Germinal center (tissue), 1 donor: ENCODE measurements at places on chromosomes 4 and X.

- no peak for DNase-seq
These were observed 1.5 kb upstream of the FATE1 start for GRCh38 chrX:151714362-151714761.

DNA sequence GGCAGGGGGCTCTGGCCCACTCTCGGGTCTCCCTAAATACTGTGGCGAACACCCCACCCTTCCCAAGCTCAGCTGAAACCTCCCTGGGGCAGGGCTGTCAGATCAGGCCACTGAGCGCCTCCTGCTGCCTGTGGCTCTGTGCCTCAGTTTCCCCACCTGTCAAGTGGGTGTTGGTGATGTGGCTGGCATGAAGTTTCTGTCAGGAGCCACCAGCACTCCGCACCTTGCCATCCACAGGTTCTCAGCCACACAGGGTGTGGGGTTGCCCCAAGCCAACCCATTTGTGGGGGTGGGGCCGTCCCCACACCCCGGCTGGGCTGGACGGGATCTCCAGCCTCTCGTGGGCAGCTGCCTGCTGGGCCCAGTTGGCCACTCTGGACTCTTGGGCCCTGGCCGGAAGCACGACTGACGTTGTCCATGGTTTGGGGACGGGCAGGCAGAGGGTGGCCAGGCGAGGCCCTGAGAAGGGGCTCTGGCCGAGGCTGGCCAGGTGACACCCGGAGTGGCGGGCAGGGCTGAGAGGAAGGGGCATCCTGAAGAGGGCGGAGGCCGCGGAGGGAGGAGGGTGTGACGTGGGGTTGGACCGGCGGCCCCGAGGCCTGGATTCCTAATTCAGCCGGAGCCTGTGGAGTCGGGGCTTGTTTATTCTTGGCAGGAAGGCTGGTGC lies 5.5 kb upstream of the FGFR3 start:
- DNase-seq = no peak

- DNase-seq = no peak
These were observed 94.3 kb downstream of the FAM193A start for GRCh38 chr4:2630556-2631273.

- DNase-seq = no peak
These were observed 379.8 kb downstream of the DCAF12L2 start for GRCh38 chrX:125786316-125786715.

GRCh38 chrX:44568196-44568595 lies 25.5 kb upstream of the FUNDC1 start:
- no peak for DNase-seq

GRCh38 chr4:56931924-56932323 lies 24.2 kb downstream of the REST start:
- no peak for DNase-seq

- no peak for DNase-seq
These were observed 65.7 kb upstream of the BEND2 start for GRCh38 chrX:18286322-18286831.

GRCh38 chr4:1684506-1685234 lies 557 bp upstream of the FAM53A start:
- DNase-seq = no peak

DNA sequence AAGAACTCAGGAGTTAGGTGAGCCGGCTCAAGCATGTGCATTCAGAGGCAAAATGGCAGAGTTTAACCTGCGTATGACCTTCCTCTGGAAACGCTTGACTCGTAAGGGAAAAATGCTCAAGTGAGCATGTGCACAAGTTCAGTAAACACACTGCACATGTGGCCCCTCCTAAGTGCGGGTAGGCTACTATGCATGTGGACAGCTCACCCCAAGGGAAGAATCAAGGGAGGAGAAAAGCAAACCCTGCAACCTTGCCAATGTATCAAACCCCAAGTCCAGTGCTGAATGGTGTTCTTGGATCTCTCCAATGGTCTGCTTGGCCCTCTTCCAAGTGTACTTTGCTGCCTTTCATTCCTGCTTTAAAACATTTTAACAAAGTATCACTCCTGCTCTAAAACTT lies 407.1 kb downstream of the ADAM29 start:
- no peak for DNase-seq

DNA sequence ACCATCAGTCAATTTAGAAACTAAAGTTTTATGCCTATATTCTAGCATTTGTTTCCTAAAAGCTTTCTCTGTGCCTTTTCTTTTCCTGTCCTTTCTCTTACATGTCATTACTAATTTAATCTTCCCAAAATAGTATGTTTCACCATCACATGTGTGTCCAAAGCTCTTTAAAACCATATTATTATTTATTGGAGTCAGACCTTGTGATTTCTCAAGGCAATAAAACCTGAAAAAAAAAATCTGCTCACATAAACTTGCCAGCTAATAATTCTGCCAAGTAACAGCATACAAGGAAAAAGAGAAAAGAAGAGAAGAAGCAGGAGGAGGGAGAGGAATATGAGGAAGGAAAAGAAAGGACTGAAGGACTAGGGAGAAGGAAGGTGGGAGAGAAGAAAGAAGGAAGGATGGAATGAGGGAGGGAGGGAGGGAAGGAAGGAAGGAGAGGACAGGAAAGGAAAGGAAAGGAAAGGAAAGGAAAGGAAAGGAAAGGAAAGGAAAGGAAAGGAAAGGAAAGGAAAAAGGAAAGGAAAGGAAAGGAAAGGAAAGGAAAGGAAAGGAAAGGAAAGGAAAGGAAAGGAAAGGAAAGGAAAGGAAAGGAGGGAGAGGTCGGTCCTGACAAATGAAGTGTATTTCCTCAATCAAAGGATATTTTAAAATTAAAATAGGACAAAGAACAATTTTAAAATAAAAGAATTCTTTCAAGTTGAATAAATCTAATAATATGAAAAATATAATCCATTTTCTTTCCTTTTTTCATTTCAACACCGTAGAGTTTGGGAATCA lies 57.4 kb downstream of the ANTXR2 start:
- no peak for DNase-seq

GRCh38 chrX:68658530-68658929 lies 11.1 kb downstream of the STARD8 start:
- no peak for DNase-seq

- DNase-seq = no peak
These were observed 35.5 kb downstream of the CCNI start for GRCh38 chr4:77040270-77040669.

DNA sequence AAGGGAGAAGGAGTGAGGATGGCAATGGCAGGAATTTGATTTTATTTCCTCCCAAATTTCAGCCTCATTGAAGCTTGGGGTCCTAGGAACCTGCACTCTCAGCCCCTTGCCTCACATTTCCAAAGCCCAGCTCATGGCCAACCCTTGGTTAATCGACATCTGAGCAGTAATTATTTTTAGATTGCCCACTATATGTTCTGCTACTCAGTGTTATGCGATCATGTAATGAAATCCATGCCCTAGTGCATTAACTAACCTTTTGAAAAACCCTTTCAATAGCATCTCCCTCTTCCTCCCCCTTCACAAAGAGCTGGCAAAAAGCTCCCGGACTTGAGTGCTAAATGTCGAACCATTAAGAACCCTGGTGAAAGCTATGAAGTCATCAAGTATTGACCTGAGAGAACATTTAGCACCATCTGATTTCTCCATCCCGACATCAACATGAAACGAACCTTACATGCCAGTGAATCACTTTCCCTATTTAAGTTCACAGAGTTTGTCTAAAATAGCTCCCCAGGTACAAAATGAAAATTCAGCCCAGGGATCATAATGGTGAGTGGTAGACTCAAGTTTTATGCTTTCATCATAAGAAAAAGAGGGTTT lies 59.2 kb upstream of the RPS6KA3 start:
- no peak for DNase-seq

DNA sequence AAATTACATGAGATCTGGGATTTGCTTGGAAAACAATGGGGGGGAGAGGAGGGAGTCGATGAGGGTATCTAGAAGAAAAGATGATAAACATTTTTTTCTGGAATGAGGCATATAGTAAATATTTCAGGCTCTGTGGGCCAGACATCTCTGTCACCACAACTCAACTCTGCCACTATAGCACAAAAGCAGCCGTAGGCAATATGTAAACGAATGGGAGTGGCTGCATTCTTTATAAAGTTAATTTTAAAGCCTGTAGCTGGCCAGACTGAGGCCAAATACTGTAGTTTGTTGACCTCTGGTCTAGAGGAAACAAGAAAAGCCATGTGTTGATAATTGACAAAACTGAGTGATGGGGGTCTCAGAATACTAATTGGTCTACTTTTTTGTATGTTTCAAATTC lies 14.1 kb upstream of the TCEANC start:
- DNase-seq = no peak

DNA sequence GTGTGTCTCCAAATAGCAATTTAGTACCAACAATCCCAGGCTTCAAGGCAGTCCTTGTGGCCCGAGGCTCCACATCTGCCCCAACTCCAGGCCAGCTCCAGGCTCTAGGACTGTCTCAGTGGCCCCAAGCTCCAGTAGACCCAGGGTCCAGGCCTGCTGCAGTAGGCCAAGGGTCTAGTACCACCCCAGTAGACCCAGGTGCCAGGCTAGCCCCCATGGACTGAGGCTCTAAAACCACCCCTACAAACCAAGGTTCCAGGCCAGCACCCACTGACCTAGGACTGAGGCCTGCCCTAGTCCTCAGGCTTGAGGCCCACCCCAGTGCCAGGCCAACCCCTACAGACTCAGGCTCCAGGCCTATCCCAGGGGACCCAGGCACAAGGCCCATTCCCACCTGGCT lies 191.6 kb downstream of the DLG3 start:
- no peak for DNase-seq

GRCh38 chr4:183211533-183211932 lies 108.5 kb downstream of the CLDN22 start:
- DNase-seq = no peak

DNA sequence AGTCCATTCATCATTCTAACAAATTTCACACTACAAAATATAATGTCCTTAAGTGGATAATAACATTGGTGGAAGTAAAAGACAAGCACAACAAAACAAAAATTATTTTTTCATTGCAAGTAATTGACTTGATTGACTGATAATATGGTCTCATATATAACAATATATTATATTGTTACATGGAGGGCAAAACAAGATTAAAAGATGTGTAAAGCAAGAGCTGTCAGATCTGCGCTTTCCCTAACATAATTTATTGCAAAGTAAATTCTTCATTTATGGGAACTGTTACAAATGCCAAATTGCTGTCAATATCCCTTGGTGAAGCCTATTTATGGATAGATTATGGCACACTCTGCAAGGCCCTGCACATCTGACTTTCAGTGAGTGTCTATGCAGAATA lies 233.6 kb downstream of the PCDH7 start:
- DNase-seq = no peak

DNA sequence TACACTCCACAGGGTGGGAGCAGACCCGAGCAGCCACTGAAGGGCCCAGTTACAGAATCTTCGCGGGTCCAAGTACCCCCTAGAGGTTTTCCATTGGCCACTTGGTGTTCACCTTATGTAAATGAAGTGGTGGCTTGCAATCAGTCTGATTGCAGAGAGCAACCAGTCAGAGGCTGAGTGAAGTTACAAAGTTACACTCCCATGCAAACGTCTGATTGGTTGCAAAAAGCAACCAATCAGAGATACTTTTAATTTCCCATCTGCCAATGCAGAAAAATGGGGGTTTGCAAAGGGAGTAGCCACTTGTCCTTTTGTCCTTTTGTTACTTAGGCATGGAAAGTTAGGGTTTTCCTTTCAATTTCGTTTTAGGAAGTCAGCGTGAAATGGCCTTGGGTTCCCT lies 27.0 kb upstream of the NKAP start:
- no peak for DNase-seq

GRCh38 chrX:129614481-129615255 lies 40.1 kb downstream of the APLN start:
- DNase-seq = no peak

DNA sequence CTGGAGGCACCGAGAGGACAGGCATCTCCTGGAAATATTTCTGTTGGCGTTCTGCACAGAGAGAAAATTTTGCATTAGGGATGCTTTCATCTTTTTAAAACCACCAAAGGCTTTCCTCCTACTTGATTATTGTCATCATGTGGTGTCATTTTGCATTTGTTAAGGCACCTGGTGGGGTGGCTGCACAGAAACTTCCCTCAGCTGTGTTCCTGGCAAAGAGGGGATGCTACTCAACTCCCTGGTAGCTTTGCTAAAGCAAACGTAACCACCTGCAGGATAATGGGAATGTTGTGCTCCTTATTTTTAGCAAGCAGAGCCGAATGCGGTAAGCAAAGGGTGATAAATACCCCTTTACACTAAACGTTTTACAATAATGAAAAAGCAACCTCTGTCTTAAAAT lies 229.8 kb downstream of the STIM2 start:
- DNase-seq = no peak

DNA sequence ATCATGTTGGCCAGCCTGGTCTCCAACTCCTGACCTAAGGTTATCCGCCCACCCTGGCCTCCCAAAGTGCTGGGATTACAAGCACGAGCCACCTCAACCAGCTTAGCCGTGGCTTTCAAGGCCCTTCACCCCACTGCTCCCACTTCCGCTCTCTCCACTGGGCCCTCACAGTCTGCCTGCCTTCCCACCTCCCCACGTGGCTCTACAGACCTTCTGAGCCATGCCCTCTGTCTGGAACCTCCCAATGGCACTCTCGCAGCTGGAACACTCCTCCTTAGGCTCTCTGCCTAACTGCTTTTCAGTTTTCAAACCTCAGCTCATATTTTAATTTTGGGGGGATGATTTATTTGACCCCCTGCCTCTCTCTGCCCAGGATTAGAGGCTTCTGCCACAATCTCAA lies 59.3 kb upstream of the SH3RF1 start:
- no peak for DNase-seq

GRCh38 chr4:168118116-168118655 lies 25.8 kb downstream of the ANXA10 start:
- no peak for DNase-seq

- no peak for DNase-seq
These were observed 262.2 kb upstream of the TTC29 start for GRCh38 chr4:147207911-147208310.

- DNase-seq = no peak
These were observed 32.7 kb downstream of the NUDT6 start for GRCh38 chr4:122889726-122890125.

- DNase-seq = no peak
These were observed 155.8 kb upstream of the FAT4 start for GRCh38 chr4:125159001-125159400.

DNA sequence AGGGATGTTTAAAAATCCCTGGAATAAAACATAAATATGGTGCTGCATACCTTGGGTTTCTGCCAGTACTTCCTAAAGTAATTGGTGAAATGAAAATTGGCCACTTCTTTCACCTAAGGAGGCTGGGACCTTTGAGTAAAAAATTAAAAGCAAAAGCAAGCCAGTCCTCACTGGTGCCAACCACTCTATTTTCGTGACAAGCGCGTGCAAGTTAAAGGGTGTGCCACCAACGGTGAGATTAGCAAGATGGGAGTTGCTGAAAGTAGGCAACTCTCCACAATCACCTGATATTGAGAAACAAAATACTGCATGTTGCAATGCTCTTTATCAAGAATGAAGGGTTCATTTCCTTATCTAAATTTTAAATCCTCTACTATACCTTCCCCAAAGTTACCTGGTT lies 19.7 kb upstream of the RTL9 start:
- DNase-seq = no peak

- no peak for DNase-seq
These were observed 1.4 kb upstream of the PHKA1 start for GRCh38 chrX:72715546-72715945.

- DNase-seq = no peak
These were observed 24.1 kb downstream of the PDLIM5 start for GRCh38 chr4:94475794-94476193.
